ENCODE measurements at places on chromosomes 2 and 18. TPM values are rescaled to one million over a fixed set of nuclear protein-coding genes. Genes with fewer than 3 reads are reported as not detected.

- DNase-seq, result no peak
These were observed 184.3 kb upstream of the APCDD1 start for GRCh38 chr18:10270151-10270571.

- DNase-seq, result no peak
These were observed 8.7 kb upstream of the WIPF1 start for GRCh38 chr2:174606336-174606735.

DNA sequence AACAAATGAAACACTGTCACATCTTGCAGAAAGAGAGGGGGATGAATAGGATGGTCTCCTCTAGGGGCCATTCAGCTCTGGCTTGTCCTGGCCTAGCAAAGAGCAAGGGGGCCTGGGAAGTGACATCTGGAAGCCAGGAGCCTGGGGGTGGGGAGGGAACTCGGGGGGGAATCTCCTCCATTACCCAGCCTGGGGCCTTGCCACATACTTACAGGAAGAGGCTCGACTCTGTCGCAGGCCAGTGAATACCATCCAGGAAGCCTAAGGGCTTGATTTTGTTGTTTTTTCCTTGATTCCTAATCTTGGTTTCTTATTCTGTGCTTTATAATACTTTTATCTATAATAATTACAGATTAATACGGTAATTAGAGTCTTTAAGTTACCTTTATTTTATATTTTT is 797.5 kb upstream of the ID2 start:
- DNase-seq, result no peak

DNA sequence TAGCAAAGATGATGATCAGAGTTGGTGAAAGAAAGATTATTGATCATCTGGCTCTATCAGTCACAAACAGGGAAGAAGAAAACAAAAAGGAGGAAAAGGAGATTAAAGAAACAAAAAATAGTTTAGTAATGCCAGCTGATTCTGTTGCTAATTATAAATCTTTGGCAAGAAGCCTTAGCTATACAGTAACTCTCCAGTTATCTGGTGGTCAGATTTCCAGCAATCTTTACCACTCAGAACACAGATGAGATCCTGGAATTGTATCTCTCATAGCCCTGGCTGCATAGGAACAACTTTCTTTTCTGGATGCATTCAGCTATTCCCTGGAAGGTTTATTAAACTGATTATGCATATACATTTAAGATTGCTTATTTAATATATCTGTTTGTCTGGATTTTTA is 256.8 kb upstream of the ZEB2 start:
- DNase-seq, result no peak

The RUFY4 gene
- polyA plus RNA-seq, result 0.74 TPM

DNA sequence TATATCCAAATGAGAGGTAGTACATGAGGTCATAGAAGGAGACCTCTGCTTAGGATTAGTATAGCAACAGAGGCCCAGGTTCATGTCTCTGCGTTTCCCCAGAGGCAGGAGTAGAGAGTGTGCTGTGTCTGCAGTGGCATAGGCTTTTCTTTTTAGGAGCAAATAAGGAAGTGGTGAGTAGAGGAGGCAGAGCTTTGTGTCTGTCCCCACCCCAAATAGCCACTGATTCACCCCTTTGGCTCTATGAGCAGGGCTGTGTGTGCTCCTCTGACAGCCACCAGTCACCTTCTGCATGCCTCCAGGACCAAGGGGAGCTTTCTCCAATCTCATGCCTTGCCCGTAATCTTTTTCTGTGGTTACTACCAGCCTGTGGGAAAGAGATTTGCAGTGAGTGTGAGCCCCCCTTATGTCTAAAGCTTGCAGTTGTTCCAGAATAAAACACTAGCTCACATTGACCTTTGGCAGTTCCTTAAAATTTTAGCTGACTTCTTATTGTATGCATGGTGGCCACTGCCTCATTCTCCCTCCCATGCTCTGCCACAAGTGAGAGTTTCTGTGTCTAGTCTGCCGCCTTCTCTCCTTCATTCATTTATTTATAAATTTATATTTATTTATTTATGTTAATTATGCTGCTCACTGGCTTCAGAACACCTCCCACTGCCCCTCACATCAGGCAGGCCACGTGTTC is 23.5 kb upstream of the ELAC1 start:
- no peak for DNase-seq
